ENCODE measurements at places on chromosomes 16 and 17.
A peak's percentile ranks its signal among the peaks of the same experiment; 100 is the strongest.

DNA sequence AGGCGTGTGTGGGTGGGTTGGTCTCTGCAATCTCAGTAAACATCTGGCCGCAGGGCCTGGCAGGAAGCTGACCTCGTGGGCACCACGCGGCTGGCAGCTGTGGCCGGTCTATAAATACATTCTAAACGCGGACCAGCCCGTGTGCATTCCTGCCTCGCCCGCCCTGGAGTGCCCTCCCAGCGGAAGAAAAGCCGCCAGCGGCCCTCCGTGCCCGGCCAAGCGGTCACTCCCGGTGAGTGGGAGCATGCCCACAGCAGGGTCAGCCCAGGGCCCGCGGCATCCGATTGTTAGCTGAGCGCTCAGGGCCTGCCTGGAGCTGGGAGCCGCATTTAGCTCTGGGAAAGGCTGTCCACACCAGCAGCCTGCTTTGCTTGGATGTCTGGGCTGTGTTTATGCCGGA lies 10.3 kb downstream of the ZNF469 start:
- DNase-seq = no peak

DNA sequence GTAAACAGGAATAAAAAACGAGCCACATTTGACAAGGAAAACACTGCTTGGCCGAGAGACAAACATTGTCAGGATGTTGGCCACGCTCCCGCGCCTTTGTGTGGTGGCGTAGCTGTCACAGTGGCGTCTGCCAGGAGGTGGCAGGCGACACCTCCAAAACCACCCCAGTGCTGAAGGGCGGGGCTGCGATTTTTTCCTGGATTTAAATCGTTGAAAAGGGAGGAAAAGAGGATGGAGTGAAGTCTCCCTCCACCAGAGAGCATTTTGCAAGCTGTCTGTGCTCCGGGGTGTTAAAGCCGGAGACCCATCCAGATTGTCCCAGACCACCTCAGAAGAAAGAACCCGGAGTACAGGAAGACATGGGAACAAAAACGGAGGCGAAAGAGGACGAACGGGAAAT lies 12.7 kb downstream of the MRM3 start:
- DNase-seq = peak; percentile 47

- no peak for DNase-seq
Observed at GRCh38 chr17:46115699-46116098, 77.5 kb downstream of the KANSL1 start.

DNA sequence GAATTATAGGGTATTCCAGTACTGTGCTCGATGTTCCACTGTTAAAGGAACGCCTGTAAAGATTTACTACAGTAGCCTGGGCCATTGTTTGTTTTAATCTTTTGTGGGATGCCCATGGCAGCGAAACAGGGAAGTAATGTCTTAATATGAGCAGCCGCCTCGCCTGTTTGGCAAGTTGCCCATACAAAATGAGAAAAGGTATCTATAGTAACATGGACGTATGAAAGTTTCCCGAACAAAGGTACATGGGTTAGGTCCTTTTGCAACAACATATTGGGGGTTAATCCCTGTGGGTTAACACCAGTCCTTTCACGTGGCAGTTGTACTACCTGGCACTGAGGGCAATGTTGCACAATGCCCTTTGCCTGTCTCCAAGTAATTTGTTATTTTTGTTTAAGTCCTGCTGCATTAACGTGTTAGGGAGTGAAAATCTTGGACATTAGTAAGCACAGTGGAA lies 21.1 kb upstream of the TMC5 start:
- DNase-seq = no peak

GRCh38 chr17:51352798-51353197 lies 92.5 kb downstream of the UTP18 start:
- no peak for DNase-seq

GRCh38 chr16:46583036-46583435 lies 38.1 kb downstream of the SHCBP1 start:
- no peak for DNase-seq

DNA sequence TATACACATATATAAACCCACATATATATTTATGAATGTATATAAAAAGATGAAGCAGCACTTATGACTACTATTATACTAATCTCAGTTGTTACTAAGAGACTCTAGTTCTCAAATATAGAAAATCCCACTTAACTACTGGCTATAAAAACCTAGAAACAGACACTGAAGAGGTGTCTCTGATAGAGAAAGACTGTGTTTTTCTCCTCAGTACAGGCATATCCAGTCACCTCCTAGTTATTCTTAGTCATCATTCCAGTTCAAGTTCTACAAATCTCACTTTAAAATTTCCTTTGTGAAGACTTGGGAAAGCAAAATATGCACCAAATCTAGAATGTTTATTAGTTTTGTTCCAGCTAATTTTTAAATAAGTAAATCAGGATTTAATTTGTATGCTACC lies 93.9 kb downstream of the STH start:
- DNase-seq = no peak

DNA sequence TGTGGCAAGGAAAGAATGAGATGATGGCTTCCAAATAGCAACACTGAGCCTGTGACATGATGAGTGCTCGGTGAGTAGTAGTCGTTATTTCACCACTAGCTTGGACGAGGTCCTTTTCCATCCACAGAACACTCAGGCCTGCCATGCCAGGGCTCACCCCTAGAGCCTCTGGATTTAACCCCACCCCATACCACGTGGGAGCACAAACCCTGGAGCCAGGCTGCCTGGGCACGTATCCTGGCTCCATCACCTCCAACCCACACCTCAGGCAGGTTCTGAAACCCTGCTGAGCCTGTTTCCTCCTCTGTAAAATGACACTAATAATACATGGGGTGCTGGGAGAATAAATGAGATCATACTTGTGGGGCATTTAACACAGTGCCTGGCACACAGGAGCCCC lies 192.4 kb downstream of the KATNIP start:
- no peak for DNase-seq

DNA sequence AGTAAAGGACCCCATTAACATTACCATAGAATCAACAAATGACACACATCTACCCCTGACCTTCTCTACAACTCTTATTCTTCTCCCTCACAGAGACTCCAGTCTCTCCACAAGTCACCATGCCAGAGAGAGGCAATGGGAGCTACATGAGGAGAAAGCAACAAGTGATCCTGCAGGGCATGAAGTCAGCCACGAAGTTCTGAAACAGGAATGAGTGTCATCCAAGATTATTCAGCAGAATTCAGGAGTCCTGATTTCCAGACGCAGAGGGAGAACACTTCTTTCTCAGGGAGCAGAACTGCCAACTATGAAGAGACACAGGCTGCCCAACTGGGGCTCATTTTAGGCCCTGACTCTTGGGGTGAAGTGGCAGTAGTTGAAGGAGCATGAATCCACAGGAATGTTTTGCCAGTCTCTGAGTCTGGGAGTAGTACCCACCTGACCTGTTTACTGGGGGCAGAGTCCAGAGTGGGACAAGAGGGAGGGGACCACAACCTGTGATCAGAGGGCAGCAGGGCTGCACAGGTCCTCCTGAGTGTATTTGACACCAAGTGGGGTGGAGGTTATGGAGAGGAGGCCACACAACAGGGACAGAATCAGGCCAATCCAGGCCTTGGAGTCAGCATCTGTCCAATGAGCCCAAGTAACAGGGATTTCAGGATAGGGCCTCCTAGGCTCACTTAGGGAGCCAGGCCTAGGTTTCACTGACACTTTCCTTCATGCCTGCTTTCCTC lies 2.4 kb upstream of the MTMR4 start:
- DNase-seq = no peak

GRCh38 chr16:66473654-66474519 lies 46.8 kb downstream of the BEAN1 start:
- no peak for DNase-seq

- no peak for DNase-seq
Observed at GRCh38 chr16:85309656-85310587, 197.7 kb upstream of the CIBAR2 start.

GRCh38 chr16:1169285-1170075 lies 16.6 kb downstream of the CACNA1H start:
- no peak for DNase-seq

DNA sequence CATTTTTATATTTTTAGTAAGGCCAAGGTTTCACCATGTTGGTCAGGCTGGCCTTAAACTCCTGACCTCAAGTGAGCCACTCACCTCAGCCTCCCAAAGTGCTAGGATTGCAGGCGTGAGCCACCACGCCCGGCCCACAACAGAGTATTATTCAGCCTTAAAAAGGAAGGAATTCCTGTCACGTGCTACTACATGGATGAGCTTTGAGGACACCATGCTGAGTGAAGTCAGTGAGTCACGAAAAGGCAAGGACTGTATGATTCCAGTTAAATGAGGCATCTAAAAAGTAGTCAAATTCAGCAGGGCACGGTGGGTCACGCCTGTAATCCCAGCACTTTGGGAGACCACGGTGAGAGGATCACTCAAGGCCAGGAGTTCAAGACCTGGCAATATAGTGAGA lies 9.7 kb downstream of the CSF3 start:
- no peak for DNase-seq

GRCh38 chr17:50114849-50115357 lies 15.1 kb downstream of the SAMD14 start:
- DNase-seq = no peak

DNA sequence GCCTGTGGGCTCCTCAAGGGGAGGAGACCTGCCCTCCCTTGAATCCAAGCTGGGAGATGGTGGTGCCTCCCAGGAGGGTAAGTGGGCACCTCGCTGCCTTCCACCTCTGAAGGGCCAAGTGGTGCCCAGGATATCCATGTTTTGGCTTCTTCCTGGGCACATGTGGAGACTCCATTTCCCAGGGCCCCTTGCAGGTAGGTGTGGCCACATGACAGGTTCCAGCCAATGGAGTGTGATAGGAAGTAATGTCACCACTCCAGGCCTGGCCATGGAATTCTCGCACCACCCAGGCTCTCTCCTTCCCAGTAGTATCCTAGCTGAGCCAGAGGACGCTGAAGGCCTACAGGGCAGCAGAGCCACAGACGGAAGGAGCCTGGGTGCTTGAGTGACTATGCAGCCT lies 17.6 kb upstream of the PEMT start:
- no peak for DNase-seq

GRCh38 chr17:34741967-34742366 lies 162.6 kb downstream of the TMEM132E start:
- DNase-seq = no peak

- peak; percentile 7 for DNase-seq
Observed at GRCh38 chr17:10875430-10875851, 37.6 kb upstream of the PIRT start.

DNA sequence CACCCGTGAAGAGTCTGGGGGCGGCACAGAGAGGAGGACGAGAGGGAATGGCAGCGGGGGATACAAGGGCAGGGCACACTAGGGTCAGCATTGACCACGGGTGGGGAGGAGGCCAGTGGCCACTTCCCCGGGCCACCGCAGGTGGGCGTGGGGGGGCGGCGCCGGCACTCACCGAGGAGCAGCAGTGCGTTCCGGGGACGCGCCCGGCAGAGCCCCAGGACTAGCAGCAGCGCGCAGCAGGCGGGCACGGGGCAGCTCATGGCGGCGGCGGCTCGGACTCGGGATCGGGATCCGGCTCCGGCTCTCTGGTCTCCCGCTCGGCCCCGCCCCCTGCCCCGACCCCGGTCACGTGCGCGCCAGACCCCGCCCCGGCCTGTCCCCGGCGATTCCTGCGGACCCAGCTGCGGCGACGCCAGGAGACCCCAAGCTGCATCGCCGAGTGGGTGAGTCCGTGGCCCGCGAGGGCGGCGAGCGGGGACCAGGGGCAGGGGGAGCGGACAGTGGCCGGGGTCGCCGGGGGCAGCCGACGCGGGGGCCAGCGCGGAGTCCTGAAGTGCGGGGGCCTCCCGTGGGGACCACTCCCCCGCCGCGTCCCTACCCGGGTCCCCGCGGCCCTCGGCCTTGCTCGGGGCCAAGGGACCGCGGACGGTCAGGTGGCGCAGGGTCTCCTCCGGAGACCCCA lies at the start of the genes SGSH and SLC26A11:
SGSH (minus strand) TSS at position 280 of the 682 bp plus-strand sequence; CDS start at position 260, 20 bp downstream.
SLC26A11 (plus strand) TSS at position 374 of the 682 bp plus-strand sequence. CDS start 1,134 bp downstream, outside the sequence.
- DNase-seq = peak; percentile 74

DNA sequence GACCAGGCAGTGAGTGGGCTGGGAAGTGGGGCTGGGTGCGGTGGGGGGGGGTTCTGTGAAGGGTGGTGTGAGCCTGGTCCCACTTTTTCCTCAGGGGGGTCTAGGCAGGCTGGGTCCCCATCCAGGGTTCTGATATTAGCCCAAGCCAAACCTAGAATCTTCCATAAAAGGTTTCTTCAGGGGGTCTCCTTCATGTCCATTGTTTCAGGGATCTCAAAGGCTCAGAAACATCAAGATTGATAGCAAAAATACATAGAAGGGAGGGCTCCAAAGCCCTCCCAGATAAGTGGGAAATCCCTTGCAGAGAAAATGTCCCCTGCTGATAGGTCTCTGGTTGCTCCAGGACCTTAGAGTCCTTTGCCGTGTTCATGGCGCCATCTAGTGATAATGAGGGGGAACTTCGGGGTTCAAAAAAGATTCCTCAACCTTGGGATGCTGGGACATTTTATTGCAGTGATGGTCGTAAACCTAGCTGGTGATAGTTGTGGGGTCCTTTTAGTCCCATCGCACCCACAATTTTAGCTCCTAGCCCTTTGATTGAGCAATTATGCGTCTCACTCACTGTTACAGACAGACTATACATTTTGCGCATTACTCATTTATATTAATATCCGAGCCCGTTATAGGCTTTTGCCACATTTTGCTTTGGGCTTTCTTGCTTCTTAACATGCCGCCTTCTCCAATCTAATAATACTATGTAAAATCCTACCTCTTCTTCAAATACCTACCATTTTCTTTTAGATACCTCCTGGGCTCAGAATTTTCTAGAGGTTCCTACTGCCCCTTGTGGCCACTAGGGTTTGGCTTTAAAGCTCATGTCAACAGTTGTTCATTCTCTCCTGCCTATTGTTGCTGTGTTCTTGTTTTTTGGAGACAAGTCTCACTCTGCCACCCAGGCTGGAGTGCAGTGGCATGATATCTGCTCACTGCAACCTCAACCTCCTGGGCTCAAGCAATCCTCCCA lies 35.1 kb downstream of the IGF2BP1 start:
- DNase-seq = peak; percentile 38

GRCh38 chr17:73128496-73128895 lies 36.0 kb upstream of the SLC39A11 start:
- DNase-seq = no peak
